ENCODE measurements at places on chromosomes 1 and 21.

GRCh38 chr1:79497193-79497773 lies 490.8 kb upstream of the ADGRL4 start:
- DNase-seq = no peak

- DNase-seq = no peak
Measured at GRCh38 chr1:183178545-183178944, 7.5 kb upstream of the LAMC2 start.

- DNase-seq = no peak
Measured at GRCh38 chr1:162716123-162716522, 74.4 kb upstream of the HSD17B7 start.

GRCh38 chr1:230012741-230013140 lies 54.3 kb upstream of the GALNT2 start:
- no peak for DNase-seq

DNA sequence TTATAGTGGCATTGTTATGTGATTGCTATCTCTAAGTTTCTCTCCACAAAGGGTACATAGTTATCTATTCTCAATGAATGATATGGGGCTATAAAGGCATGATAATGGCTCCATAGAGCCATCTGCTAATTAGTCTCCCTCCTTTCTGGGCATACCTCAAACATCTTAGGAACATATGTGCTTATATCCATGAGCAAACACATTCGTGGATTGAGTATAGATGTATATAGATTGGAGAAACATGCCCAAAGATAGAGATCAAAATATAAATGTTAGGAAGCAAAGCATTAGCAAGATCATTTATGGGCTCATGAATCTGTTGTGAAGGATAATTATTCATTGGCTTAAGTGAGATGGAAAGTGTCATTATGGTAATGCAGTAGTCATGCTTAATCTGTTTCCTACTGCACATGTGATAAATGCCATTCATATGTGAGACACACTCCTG lies 155.8 kb upstream of the UBE2U start:
- DNase-seq = no peak

DNA sequence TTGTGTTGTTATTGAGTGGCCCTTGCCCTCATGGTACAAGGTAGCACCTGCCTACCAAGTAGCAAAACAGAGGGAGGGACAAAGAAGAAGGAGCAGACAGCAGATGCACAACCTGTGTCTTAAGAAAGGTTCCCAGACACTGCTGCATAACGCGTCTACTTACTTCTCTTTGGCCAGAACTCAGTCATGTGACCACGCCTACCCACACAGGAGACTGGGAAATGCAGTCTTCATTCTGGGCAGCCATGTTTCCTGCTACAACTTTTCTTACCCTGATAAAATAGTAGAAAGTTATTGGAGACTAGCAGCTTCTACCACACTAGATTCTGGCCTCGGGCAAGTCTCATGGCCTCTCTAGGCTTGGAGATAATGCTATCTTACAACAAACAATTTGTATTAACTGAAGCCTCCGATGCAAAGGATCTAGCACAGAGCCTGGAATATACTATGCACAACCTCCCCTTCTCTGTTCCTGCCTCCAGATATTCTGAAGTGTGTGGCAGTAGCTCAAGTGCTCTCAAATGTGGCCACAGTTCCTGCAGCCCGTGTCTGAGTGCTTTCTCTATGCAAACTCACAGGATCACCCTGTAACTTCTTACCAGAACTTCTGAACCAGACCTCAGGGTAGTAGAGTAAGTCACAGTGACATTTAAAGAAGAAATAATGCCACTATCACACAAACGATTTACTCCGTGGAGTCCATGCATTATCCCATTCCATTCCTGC lies 34.1 kb upstream of the BTG2 start:
- DNase-seq = peak; percentile 64

DNA sequence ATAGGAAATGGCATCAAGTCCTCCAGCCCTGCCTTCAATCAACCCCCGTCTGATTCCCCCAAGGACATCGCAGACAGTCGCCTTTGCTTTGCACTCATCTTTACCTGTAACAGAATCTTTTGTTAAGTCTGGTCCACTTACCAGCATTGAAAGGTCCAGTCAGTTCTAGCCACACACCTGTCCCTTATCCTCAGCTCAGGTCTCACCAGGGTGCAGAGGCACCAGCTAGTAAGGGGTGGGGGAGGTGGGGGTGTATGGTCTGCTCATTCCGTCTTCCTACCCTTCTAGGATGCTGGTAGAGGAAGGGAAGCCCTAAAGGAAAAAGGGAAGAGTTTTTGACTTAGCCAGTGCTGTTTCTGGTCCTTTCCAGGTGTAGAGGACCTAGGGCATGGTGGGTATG lies 427.7 kb downstream of the MATN1 start:
- DNase-seq = no peak

GRCh38 chr1:35191429-35192055 lies 1.4 kb downstream of the SFPQ start:
- DNase-seq = no peak

- no peak for DNase-seq
Measured at GRCh38 chr1:214700437-214700836, 97.4 kb downstream of the CENPF start.

DNA sequence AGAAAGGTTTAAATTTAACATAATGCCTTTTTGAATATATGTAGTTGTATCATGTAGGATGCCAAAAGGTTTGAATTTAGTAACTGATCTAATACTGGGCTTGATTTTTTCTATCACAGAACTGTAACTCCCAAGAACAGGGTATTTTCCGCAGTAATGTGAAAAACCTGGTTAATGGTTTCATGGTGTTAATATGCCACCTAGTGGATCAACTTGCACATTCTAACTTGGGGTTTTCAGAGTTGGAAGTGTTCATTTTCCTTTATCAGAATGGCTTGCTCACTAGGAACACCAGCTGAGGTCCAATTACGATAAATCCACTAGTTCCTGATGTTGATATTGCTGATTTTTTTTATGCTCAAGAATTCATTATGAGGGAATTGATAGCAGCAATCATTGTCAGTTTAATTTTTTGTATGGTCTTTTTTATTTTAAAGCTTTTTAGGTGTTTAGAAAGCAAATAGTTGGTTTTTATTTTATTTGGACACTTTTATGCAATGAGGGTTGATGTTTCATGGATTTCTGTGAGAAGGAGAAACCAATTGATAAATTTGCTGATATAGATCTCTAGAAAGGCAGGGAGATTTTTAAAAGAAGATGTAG lies 157.2 kb downstream of the PLA2G4A start:
- no peak for DNase-seq
